Gastroesophageal sphincter (tissue), 4 donors: ENCODE measurements at places on chromosomes 7 and 10.
A peak's percentile ranks its signal among the peaks of the same experiment; 100 is the strongest.

DNA sequence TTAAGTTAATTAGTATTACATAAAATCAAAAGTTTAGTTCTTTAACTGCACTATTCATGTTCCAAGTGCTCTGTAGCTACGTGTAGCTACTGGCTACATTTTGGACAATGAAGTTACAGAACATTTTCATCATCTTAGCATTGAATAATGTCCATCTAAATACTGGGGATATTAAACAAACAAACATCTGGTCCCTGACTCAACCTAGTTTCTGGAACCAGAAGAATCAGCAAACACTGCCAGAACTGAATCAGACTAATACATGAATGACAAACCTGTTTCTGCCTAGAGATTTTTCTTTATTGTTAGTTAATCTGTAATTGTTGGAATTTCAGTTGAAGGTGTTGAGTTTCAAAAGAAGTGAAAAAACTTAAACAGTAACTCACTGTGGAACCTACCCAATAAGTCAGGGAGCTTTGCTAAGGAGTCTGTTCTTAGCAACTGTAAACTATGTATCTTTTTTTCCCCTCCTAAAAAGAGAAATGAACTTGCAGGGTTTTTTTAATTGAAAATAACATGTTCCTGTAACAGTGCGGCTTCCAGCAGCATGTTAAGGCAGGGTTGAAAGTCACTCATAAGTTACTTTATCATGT is 58.3 kb downstream of the CDK13 start:
- ATAC-seq = no peak

GRCh38 chr10:3969876-3970666 is 185.1 kb upstream of the KLF6 start:
- no peak for ATAC-seq

- ATAC-seq = no peak
These were observed 28.5 kb downstream of the ZC3HC1 start for GRCh38 chr7:130022623-130023175.

GRCh38 chr7:30897770-30898169 is 13.9 kb upstream of the AQP1 start:
- no peak for ATAC-seq

- ATAC-seq = no peak
These were observed 31.9 kb upstream of the SAMD8 start for GRCh38 chr10:75079436-75080083.

- ATAC-seq = no peak
These were observed 44.3 kb upstream of the PPP1R17 start for GRCh38 chr7:31642681-31643115.

DNA sequence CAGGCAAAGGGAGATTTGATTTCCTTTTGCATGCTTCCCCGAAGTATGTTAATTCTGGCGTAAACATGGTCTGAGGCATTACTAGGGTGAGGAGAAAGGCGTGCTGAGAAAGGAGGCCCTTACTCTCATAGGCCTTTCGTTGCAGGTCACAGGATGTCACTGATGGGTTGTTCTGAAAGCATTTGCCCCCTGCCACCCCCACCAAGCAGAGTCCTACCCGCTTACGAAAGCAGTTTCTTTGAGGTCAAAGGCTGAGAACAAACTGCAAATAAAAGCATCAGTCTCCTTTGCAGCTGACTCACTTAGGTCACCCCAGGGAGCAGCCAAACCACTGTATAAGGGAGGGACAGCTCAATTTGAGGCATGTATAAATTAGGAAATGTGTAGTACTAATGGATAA is 57.1 kb downstream of the BPGM start:
- peak; percentile 80 for ATAC-seq

- ATAC-seq = no peak
These were observed 83.5 kb downstream of the RELN start for GRCh38 chr7:103905997-103906396.

DNA sequence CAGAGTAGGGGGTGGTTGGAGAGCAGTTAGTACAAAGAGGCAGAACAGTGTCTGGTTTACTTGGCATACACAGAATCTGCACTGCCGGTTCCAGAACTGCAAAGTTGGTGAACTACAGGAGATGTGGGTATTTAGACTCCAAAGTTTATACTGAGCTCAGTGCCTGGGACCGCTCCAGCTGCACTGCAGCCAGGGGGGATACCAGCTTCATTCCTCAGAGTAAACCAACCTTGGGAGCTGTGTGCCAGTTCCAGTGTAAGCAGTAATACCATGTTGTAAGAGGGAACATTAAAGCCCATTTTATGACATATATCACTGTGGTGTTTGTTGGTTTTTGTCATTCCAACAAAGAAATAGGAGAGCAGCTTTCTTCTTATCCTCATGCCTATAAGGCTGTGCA is 23.4 kb downstream of the LOXL4 start:
- ATAC-seq = peak; percentile 85

GRCh38 chr7:33129806-33130153 is 416 bp downstream of the BBS9 start:
- no peak for ATAC-seq

DNA sequence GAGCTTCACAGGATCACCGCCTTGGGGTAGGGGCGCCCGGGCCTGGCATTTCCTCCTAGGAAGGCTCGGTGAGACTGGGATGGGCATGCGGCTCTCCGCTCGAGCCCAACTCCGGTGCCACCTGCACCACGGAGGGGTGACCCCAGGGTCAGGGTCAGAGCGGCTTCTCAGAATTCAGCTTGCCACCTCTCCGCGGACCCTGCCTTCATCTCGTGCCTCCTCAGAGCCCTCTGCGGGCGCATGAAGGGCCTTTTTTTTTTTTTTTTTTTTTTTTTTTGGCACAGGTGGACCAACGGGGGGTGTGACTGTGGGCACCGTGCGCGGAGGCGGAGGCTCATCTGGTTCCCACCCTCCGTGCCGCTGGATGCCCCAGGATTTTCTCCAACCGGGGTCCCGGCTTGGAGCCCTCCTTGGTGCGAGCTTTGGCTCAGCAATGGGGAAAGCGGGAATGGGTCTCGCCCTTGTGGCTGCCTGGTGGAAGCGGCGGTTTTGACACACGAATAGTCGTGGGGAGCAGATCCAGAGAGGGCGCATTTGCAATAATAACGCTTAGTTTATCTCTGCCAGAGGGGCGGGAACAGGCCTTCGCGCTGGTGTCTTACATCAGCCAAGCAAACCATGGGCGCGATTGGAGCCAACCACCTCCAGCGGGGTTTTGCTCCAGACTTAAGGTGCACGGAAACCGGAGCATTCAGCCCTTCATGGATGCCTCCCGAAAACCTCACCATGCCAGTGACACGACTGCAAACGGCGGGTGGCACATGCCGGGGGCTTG is 5.0 kb upstream of the TNRC18 start:
- ATAC-seq = peak; percentile 18

DNA sequence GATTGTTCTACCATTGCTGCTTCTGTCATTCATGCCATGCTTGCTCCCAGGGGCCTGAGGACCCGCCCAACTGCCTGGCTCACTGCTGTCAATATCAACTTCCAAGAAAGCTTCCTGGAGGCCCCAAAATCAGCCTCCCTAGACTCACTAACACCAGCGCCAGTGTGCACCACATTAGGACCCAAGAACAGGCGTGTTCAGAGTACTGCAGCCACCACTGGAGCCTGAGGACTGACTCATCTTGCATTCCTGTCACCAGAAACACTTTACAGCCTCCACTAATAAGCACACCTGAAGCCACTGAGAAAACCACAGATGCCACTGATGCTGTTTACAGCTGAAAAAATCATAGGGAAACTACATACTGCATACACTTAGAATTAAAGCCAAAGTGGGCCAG is 1284.3 kb downstream of the TYW1 start:
- no peak for ATAC-seq

GRCh38 chr7:92025260-92025659 is 84.6 kb downstream of the AKAP9 start:
- ATAC-seq = no peak

- no peak for ATAC-seq
These were observed 3.1 kb downstream of the RASGEF1A start for GRCh38 chr10:43263551-43264343.

- no peak for ATAC-seq
These were observed 92.0 kb upstream of the FAM180A start for GRCh38 chr7:135840591-135840990.

DNA sequence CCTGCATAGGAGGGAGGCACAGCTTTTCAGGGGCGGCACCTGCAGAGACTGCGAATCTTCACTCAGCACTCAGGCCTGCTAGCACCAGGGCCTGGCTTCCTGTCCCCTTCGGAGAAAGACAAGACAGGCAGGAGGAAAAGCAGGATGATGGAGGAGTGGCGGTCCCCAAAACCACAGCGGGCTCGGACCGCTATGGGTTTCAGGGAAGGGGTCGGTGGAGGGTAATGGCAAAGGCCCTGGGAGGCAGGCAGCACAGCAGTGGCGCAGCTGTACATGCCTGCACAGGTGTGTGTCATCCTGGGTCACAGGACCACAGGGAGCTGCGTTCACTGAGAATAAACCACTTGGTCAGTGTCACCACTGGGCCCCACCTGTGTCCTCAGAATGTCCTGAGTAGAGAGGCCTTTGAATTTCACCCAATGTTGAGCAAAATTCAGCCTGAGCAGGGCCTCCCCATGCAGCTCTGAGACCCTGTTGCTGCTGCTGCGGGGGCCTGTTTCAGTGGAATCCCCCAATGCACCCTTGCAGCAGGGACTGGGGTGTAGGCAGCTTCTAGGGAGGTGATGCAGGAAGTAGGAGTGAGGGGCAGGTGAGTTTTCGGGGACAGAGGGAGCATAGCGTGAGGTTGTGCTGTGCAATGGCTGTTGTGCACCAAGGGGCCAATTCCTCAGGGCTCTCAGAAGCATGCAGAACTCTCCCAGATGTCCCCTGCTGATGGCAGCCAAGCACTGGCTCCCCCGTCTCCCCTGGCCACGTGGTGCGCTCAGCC is 90.6 kb upstream of the PPP2R2D start:
- ATAC-seq = no peak

- no peak for ATAC-seq
These were observed 2.2 kb upstream of the IGFBP3 start for GRCh38 chr7:45923290-45923689.
